Left cardiac atrium (tissue), 4 donors: ENCODE measurements at places on chromosomes 2 and 18. TPM values are rescaled to one million over a fixed set of nuclear protein-coding genes. Genes with fewer than 3 reads are reported as not detected.

The C2orf74 gene
- total RNA-seq = 12.4 TPM

The NYAP2 gene
- not detected for total RNA-seq

The HOXD8 gene
- total RNA-seq = 1.3 TPM

The ALPI gene
- total RNA-seq = not detected

The SMPD4 gene
- 20.2 TPM for total RNA-seq

The SCN9A gene
- 6.4 TPM for total RNA-seq
